Neuronal stem cell (in vitro differentiated cells): ENCODE measurements at places on chromosomes 5 and 9.

DNA sequence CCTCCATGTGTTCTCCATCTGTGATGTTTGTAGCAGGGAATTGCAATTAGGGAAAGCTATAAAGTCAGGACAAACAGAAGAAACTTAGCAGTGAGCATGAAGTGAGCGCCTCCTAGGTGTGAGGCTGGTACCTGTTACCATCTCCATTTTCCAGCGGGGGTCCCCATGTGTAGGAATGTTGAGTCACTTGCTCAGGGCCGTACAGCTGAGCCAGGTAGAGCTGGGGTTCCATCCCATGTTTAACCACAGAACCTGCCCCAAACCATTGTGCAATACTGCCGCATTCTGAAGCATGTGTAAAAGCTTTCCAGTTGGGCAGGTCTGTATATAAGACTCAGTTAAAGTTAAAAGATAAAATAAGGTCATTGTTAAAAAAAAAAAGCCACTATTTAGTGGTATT is 62.7 kb downstream of the NDFIP1 start:
- DNase-seq: no peak

- no peak for DNase-seq
Observed at GRCh38 chr9:92328225-92328624, 2.5 kb downstream of the CENPP start.

GRCh38 chr5:141507387-141508091 is 18.7 kb downstream of the PCDHGC5 start:
- no peak for DNase-seq

DNA sequence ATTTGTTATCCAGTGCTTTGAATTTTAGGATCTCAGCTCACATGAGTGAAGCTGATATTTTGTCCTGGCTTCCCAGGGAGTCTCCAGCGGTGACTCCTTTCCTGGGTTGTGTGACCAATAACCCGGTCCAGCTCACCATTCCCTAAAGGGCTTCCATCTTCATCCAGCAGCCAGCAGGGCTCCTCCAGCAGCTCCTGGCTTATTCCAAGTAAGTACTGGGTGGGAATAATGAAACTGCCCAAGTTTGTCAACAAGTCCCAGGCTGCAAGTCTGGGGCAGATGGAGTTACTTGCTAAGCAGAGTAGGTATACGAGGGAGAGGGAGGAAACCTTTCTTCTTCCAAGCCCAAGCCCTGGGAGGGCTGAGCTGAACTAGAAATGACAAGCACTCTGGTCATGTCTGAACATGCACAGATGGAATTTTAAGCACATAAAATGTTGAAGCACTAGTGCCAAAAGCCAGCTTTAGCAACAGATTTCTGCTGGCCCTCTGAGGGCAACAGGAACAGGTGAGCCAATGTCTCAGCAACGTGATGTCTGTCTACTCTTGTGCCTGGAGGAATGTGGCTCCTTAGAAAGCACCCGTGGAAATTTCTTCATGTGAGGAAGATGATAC is 153.7 kb upstream of the DAPK1 start:
- DNase-seq: no peak

DNA sequence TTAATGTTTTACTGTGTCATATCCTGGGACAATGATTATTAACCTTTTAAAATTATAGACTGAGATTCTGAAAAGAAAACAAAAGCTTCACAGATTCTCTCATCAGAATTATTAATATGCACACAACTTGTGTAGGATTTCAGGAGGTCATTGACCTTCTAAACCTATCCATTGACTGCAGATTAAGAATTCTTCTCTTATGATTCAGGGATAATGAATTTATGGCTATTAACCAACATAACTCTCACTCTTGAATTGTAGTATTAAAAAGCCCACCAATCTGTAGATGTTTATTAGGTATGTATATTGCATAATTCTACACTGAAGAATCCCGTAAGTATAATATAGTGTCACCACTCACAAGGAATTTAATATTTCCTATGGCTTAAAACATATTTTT is 179.8 kb downstream of the PBX3 start:
- no peak for DNase-seq

- peak; percentile 61 for DNase-seq
Observed at GRCh38 chr9:69671879-69672595, at the start of gene APBA1. Gene APBA1 (minus strand): TSS chr9:69672371.
